Aorta (tissue), 5 donors: ENCODE measurements at places on chromosomes 2 and 18. TPM values are rescaled to one million over a fixed set of nuclear protein-coding genes. Genes with fewer than 3 reads are reported as not detected.

GRCh38 chr2:54671875-54672589 lies 51.4 kb upstream of the EML6 start:
- peaks cover 3% of the 10 kb centered on the region for H3K36me3 ChIP-seq
- H3K27me3 ChIP-seq = no peaks in the 10 kb centered on the region
- no peak overlapping the region for H3K4me3 ChIP-seq

Gene ERMN
- polyA plus RNA-seq = not detected

DNA sequence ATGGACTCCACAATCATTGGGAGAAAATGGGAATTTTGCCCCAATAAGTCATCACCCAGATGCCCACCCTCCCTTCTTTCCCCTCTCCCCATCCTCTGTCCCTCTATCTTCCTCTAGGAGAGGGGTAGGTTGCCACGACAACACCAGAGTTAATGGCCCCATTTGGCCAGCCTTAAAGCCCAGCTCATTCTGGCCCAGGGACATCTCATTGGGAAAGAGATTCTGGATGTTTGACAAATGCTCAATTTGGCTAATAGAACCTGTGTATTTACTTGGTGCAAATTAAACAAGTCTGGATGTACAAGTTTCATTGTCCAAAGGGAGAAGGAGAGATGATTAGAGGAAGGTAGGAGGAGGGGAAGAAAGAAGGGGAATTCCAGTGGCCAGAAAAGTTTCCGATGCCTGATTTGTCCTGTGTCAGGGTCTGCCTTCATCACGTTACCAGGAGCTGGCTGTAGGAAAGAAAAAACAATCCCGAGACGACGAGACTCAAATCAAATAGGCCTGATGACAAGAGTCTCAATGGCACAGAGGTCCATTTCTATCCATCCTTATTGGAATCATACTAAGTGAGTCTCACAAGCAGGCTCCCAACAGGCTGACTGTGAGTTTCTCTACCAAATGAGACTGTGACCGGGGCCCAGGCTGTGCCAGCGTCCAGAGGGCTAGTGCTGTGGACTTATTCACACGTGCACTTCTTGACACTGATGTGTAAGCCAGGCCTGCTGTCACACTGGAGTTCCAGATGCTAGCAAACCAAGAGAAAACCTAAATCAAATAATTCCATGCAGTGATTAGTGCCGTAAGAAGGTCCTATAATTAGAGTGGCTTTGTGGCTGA lies 265.2 kb upstream of the APCDD1 start:
- no peak for DNase-seq
- H3K4me3 ChIP-seq = no peak overlapping the region
- no peaks in the 10 kb centered on the region for H3K36me3 ChIP-seq
- no peaks in the 10 kb centered on the region for H3K27me3 ChIP-seq

- H3K4me3 ChIP-seq = no peak overlapping the region
- H3K27me3 ChIP-seq = no peaks in the 10 kb centered on the region
- no peaks in the 10 kb centered on the region for H3K36me3 ChIP-seq
- DNase-seq = no peak
- H3K27ac ChIP-seq = no peak overlapping the region
- H3K4me1 ChIP-seq = no peaks in the 10 kb centered on the region
Observed at GRCh38 chr2:239022437-239023260, 174.8 kb downstream of the TWIST2 start.

- no peak overlapping the region for H3K27ac ChIP-seq
- no peaks in the 10 kb centered on the region for H3K36me3 ChIP-seq
- H3K4me3 ChIP-seq = no peak overlapping the region
Observed at GRCh38 chr2:55604027-55604565, 13.3 kb downstream of the PPP4R3B start.

Gene LRP1B
- polyA plus RNA-seq = not detected

DNA sequence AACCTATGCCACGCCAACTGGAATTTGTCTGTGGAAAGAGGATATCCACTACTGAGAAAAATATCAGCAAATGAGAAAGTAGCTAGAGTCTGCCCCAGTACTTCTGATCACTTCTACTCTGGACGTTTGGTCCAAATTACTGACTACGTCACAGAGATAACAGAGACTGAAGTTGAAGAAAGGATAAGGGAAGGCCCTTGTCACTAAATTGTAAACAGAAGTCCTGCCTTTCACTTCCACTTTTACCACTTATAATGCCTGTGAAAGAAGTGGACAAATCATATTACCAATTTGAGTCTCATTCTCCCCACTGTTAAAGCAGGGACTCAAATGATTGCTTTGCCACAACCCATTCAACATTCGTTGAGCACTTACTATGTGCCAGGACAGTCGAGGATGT lies 173.9 kb upstream of the ERBB4 start:
- H3K4me3 ChIP-seq = no peak overlapping the region
- H3K27ac ChIP-seq = no peak overlapping the region
- no peak for DNase-seq
- H3K4me1 ChIP-seq = no peaks in the 10 kb centered on the region

- H3K4me3 ChIP-seq = no peak overlapping the region
- no peak for DNase-seq
- H3K36me3 ChIP-seq = no peaks in the 10 kb centered on the region
- no peaks in the 10 kb centered on the region for H3K27me3 ChIP-seq
Observed at GRCh38 chr2:158756976-158757375, 38.1 kb upstream of the DAPL1 start.

Gene CPS1
- 9.0 TPM for polyA plus RNA-seq

Gene CLEC4F
- not detected for polyA plus RNA-seq

Gene MBP
- polyA plus RNA-seq = 9.1 TPM

DNA sequence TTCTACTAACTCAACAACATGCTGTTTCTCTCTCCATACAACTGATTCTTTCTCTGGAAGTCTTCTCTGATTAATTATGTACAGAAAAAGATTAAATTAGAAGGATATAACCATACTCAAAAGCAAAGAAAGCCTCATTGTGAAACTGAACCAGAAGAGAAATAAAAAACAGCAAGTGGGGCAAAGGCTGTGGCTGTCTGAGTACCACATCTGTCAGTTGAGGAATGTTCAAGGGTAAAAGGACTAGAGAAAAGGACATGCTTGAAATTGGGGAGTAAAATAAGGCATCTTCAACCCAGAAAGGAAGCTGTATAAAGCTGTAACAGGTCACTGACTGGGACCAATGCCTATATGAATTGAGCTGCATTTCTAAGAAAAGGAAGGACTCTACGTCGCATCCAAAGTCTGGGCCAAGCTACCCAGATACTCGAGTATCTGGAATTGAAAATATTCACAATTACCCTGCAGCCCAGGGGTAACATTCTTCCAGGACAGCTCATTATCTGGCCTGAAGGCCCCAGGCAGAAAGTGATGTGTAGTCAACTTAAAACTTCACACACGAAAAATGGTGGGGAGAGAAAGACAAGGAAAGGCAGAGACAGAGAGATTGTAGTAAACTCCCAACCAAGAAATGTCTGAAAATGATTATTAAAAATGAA lies 356.0 kb upstream of the GALNT5 start:
- no peak for DNase-seq
- H3K4me1 ChIP-seq = no peaks in the 10 kb centered on the region
- no peak overlapping the region for H3K4me3 ChIP-seq
- no peaks in the 10 kb centered on the region for H3K27me3 ChIP-seq
- no peak overlapping the region for H3K27ac ChIP-seq

- H3K4me3 ChIP-seq = peak overlapping the region; percentile 65
- peak overlapping the region; percentile 87 for H3K27ac ChIP-seq
- no peak for DNase-seq
- no peaks in the 10 kb centered on the region for H3K36me3 ChIP-seq
Observed at GRCh38 chr2:58047373-58047935, 848 bp downstream of the VRK2 start.
